ENCODE measurements at places on chromosomes 5 and 9.

DNA sequence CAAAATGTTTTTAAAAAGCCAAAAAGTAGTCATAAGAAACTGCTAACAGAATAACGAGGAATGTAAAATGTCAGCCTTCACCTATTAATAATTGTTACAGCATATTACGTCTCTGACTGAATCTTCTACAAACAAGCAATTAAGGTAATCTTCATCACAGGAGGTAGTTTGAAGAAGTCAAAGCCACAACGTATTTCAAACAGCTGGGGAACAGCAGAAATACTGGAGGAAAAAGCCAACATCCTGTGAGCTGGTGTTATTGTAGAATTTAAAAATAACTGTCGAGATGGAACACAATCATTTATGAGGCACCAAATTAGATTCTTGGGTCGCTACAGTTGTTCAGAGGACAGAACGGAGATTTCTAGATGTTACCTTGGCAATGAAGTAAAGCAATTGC, 450.5 kb downstream of the AGTPBP1 start:
- no peak for DNase-seq

DNA sequence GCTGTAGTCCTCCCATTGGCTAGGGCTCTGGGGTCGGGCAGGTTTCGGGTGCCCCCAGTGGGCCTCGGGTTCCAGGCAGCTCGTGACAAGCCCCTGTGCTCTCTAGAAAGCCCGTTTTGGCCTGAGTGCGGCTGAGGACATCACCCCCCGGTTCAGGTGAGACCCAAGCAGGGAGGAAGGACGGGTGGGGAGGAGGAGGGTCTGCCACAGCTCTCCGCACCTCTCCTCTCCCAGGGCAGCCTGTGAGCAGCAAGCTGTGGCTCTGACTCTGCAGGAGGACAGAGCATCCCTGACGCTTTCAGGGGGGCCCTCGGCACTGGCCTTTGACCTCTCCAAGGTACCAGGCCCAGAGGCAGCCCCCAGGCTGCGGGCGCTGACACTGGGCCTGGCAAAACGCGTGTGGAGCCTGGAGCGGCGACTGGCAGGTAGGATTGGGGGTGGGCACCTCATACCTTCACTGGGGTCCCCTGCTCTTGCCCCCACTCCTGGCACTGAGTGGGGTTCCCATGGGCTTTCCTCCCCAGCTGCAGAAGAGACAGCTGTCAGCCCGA, 672 bp downstream of the PAXX start:
- no peak for DNase-seq

- DNase-seq = no peak
These were observed 182.8 kb upstream of the TARS1 start for GRCh38 chr5:33257807-33258429.

GRCh38 chr5:36073595-36074216, 7.0 kb upstream of the UGT3A2 start:
- DNase-seq = no peak

GRCh38 chr9:20941174-20941690, 90.2 kb downstream of the HACD4 start:
- DNase-seq = no peak

- DNase-seq = no peak
These were observed 288.2 kb downstream of the MED10 start for GRCh38 chr5:6090079-6090654.

DNA sequence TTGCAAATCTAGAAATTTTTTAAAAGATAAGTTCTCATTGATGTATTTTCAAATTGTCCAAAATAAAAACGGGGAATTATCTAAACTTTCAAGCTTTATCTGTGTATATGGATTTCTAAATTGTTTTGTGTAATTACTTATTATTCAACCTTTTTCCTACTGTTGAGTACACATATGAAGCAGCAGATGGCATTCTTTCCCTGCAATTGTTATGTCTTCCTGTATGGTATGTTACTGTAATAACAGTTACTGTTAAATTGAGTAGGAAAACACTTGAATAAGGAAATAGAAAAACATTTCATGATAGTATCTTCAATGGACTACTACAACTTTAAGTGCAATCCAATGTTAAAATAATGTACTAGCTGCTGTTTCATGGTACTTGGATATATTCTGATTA, 124.8 kb downstream of the RANBP17 start:
- DNase-seq = no peak

GRCh38 chr5:148957591-148958202, 105.2 kb downstream of the SH3TC2 start:
- DNase-seq = no peak
